Stimulated activated CD4-positive, alpha-beta T cell treated with anti-CD3 and anti-CD28 coated beads, Interleukin-1b, Interleukin-23, amount 100 ng/mL, for 24 hours (primary cell): ENCODE measurements at places on chromosomes 11 and 22.

DNA sequence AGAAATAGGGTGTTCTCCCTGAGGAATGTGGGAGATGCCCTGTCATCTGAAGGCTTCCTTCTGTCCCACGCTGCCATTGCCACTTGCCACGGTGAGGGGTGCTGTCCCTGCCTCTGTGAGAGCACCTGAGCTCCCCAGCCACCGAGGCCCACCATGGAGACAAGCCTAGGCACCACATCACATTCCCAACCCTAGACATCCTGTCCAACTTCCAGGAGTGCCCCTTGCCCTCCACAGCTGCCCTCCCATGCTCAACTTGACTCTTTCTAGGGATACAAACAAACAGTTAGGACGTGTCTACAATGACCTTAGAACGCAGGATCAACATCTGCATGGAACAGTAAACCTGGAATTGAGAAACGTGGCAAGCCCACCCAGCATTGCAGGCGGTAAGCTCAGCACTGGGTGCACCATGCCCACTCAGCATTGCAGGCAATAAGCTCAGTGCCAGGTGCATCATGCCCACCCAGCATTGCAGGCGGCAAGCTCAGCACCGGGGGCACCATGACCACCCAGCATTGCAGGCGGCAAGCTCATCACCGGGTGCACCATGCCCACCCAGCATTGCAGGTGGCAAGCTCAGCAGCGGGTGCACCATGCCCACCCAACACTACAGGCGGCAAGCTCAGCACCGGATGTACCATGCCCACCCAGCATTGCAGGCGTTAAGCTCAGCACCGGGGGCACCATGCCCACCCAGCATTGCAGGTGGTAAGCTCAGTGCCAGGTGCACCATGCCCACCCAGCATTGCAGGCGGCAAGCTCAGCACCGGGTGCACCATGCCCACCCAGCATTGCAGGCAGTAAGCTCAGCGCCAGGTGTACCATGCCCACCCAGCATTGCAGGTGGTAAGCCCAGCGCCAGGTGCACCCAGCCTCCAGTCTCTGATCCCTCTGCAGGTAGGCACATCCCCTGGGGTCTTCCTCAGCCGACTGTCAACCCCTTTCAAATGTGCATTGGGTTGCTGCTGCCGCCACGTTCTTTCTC lies 1463.9 kb downstream of the TBC1D22A start:
- DNase-seq, result no peak

DNA sequence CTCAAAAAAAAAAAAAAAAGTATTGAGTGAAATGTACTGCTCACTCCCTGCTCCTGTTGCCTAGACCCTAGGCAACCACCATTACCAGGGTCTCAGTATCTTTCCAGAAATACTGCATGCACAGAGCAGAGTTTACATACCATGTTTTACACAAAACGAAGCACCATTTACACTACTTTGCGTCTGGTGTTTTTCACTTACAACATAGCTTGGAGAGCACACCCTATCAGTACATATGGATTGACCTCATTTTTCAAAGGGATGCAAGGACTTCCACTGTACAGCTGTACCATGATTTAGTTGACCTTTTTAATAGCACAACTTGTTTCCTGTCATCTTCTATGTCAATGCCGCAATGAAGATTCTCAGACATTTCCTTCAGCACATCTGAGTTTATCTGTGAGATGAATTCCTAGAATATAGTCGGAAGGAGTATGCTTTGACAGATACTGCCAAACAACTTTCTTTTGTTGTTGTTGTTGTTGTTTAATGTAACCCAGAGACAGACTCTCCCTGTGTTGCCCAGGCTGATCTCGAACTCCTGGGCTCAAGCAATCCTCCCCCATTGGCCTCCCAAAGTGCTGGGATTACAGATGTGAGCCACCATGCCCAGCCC lies 6.1 kb downstream of the MYH9 start:
- DNase-seq, result no peak

DNA sequence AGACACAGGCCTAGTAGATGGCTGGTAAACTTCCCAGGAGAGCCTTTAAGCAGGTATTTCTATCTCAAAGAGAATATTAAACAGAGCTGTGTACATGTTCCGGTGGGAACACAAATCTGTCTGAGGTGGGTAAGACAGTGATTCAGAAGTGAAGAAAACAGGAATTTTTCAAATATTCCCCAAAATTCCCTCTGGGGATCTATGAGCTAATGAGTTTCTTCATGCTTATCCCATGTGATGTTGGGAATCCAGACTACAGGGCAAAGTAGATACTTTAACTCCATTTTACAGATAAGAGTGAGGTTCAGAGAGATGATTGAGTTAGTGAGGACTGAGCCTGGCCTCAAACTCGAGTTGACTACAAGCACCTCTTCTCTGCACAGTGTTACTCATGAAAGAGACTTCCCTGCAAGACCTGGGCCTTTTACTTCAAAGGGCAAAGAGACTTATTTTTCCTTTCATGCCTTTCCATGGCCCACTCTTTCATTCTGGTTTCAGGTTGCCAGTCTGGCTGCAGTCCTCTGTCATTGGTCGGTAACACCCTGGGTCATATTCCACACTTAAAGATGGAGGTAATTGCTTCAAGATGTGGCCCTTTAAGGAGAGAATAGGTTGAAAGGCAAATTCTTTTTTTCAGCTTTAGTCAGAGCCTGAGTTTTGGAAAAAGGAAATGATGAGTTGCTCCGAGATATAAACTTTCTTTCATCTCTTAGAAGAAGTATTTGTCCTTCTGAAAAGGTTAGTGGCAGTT lies 70.1 kb downstream of the CYB5R2 start:
- no peak for DNase-seq

DNA sequence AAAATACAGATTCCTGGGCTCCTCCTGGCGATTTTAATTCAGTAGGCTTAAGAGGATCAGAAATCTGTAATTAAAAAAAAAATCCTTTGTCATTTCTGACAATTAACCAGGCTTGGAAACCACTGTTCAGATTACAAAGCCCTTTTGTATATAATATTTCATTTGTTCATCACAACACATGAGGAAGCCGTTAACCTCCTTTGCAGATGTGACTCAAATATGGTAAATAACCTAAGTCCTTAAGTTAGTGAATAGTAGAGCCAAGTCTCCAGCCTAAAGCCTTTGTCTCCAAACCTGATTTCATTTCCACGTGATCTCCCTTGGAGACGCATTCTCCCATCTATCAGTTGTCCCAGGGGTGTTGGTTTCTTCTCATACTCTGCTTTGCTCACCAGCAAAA lies 67.6 kb downstream of the UBASH3B start:
- no peak for DNase-seq

- DNase-seq, result no peak
Measured at GRCh38 chr11:46588131-46588530, 5.7 kb downstream of the AMBRA1 start.

DNA sequence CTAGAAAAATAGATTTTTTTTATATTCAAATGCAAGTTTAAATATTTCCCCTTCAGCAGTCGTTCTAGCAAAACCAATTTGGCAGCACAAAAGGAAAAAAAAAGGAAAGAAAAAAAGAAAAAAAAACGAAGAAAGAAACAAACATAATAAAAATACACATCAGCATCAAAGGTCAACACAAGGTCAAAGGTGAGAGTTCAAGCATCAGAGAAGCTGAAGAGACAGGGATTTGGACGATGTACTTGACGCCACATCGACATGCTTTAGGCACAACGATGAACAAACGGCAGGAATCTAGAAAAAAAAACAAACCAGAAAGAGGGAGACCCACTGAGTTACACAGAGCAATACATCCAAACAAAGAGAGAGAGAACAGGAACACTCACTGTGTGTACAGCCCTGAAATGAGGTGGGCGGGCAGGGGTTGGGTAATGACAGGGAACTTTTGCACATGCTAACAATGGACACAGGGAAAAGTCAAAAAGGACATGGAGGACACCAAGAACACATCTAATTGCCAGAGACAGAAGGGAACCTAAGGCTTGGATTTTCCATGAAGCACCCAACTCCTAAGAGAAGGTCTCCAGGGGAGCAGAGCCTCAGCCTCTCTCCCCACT lies 19.8 kb upstream of the RAPSN start:
- DNase-seq, result no peak

GRCh38 chr11:88383447-88383846 lies 45.9 kb upstream of the CTSC start:
- no peak for DNase-seq

DNA sequence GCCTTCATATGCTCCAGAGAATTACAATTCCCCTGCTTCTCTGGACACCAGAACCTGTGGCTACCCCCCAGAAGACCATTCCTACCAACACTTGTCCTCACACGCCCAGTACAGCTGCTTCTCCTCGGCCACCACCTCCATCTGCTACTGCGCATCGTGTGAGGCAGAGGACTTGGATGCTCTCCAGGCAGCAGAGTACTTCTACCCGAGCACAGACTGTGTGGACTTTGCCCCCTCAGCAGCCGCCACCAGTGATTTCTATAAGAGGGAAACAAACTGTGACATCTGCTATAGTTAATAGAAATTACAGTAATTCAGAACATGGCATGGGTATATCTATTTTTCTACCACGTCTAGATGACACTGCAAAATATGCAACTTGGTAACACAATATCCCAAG lies 9.8 kb downstream of the POU2AF3 start:
- DNase-seq, result no peak

DNA sequence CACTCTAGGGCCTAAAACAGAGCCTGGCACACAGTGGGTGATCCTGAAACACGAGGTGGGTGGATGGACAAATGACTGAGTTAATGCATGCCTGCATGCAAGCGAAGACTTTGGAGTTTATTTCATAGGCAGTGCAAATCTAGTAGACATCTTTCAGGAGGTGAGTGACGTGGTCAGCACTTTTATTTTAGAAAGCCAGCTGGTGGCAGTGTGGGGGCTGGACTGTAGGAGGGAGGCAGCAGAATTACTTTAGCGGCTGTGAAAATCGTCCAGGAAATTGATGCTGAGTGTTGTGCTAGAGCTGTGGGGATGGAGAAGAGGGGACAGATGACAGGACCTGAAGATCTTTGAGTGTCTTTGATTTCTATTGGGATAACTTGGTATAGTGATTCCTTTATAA lies 47.1 kb downstream of the BMAL1 start:
- no peak for DNase-seq

- DNase-seq, result no peak
Measured at GRCh38 chr11:95725196-95725595, 64.4 kb downstream of the FAM76B start.

GRCh38 chr11:9263840-9264315 lies 1.3 kb downstream of the DENND5A start:
- peak; percentile 45 for DNase-seq
